ENCODE measurements at places on chromosomes 2 and 18.
A peak's percentile ranks its signal among the peaks of the same experiment; 100 is the strongest.

GRCh38 chr2:43129676-43130547 lies 96.5 kb downstream of the ZFP36L2 start:
- DNase-seq: no peak

- no peak for DNase-seq
Measured at GRCh38 chr18:51490417-51490816, 292.9 kb upstream of the MEX3C start.

DNA sequence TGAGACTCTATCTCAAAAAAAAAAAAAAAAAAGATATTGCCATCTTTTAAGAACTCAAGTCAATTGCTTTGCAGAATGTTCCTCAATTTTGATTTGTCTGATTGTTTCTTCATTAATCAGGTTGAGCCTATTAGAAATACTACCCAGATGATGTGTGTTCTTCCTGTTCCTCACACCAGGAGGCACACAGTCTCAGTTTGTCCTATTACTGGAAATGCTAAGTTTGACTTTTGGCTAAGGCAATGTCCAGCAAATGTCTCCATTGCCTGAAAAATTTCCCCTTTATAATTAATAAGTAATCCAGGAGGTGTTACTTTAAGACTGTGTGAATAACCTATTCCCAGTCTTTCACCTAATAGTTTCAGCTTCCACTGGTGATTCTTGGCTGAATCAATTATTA lies 28.4 kb downstream of the BOLA3 start:
- no peak for DNase-seq

DNA sequence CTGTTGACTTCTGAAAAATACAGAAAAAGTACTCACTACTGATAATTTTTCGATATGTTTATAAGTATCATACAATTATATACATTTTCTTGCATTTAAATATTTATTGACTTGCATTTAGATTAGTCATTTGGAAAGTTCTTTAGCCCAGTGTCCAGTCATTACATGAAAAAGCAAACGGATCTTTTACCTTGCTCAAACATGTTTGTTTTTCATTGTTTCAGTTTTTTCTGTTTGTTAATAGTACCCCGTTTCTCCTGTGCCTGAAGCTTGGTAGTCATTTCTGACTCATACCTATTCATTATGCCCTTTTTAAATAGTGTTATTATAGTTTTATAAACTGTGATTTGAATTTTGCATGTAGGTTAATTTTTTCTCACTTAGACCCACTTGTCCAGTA lies 28.1 kb downstream of the CEP192 start:
- no peak for DNase-seq

DNA sequence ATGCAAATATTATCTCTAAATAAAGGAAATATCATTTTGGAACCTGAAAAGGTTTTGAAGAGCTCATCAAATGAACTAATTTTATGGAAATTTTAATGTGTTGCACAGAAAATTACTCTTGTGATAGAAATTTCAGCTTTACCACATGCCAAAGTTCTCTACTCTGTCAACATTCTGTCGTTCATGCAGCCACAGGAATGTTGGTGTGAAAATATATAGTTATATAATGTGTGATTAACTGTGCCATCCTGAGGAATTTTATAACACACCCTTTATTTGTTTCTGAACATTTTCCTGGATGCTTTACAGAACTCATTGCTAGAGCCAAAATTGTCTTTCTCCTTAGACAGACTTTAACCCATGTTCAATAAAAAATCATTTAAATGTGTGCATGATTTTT lies 202.5 kb upstream of the SLC8A1 start:
- no peak for DNase-seq

DNA sequence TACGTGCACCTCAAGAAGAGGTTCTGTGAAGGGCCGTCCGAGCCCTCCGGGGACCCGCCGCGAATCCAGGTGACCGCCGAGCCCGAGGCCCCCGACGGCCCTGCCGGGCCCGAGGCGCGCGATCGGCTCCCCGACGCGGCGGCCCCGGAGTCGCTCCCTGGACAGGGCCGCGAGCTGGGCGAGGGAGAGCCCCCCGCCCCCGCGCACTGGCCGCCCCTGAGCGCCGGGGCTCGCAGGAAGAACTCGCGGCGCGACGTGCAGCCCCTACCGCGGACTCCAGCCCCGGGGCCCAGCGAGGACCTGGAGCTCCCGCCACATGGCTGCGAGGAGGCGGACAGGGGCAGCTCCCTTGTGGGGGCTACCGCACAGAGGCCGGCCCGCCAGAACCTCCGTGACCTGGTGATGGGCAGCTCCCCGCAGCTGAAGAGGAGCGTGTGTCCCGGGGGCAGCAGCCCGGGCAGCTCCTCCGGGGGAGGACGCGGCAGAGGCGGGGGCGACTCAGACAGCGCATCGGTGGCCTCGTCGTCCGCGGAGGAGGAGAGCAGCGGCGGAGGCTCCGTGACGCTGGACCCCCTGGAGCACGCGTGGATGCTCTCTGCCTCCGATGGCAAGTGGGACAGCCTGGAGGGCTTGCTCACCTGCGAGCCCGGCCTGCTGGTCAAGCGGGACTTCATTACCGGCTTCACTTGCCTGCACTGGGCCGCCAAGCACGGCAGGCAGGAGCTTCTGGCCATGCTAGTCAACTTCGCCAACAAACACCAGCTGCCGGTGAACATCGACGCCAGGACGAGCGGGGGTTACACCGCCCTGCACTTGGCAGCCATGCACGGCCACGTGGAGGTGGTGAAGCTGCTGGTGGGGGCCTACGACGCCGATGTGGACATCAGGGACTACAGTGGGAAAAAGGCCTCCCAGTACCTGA lies 812 bp downstream of the SOWAHC start:
- DNase-seq: no peak

DNA sequence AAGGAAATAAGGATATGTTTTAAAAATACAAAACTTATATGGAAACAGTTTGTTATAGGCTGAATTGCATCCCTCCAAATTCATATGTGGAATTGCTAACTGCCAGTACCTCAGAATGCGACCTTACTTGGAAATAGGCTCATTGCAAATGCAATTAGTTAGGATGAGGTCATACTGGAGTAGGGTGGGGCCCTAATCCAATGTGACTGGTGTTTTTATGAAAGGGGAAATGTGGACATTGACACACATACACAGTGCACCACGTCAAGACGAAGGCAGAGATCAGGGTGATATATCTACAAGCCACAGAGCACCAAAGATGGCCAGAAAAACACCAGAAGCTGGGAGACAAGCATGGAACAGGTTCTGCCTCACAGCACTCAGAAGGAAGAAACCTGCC lies 494.2 kb downstream of the TSN start:
- no peak for DNase-seq

- DNase-seq: no peak
Measured at GRCh38 chr18:55981712-55982475, 393.9 kb upstream of the TCF4 start.

- no peak for DNase-seq
Measured at GRCh38 chr2:234355021-234355720, 141.7 kb downstream of the ARL4C start.

GRCh38 chr2:75310876-75311275 lies 111.6 kb upstream of the TACR1 start:
- no peak for DNase-seq

GRCh38 chr18:1302861-1303260 lies 398.2 kb downstream of the ADCYAP1 start:
- no peak for DNase-seq

GRCh38 chr2:29182920-29183319 lies 67.7 kb downstream of the CLIP4 start:
- no peak for DNase-seq

- DNase-seq: no peak
Measured at GRCh38 chr2:84427235-84428138, 31.6 kb downstream of the SUCLG1 start.

DNA sequence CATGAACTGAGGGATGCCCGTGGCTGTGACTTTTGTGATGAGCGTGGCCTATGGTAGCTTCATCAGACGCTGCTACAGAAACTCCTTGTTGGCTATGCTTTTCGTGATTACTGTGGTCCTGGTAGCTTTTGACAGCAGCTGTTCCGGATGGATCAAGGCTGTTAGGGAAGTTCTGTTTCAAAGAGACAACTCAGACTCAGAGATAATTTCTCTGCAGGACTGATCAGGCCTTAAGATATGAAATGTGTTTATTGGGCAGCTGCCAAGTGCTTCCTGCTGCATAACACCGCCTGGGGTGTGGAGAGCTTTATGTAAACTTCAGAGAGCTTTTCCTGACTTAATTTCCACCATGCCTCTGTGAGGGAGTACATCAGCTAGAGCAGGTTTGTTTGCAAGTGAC lies 243.8 kb downstream of the TSN start:
- DNase-seq: peak; percentile 31

DNA sequence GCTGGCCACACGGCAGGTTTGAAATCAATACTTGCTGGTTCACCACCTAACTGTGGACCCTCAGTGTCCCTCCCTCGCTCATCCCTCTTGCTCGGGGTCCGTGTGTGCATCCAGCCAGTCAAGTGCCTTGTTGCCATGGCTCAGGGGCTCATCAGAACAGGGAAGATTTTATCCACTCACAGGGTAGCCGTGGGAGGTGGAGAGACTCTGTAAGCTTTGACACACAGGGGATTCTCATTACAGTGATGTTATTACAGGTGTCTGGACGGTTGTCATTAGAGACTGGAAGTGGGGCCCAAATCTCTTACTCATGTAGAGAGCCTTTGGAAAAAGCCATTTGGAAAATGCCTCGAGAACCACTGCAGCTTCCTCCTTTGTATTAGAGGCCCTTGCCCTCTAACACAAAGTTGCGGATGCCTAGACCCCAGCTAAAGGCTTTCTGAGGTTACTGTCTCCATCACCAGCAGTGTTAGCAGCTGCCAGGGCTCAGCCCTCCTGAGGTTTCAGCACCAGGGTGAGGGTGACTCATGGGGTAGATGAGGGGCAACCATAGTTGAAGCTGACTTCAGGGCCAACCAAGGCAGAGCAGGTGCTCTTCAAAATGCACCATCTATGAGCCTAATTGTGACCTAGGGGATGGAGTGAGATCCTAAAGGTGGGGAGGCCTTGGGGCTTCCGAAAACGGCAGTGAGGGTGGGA lies 195.6 kb downstream of the CLIP4 start:
- DNase-seq: no peak

- no peak for DNase-seq
Measured at GRCh38 chr2:205882806-205883425, 200.6 kb downstream of the NRP2 start.

DNA sequence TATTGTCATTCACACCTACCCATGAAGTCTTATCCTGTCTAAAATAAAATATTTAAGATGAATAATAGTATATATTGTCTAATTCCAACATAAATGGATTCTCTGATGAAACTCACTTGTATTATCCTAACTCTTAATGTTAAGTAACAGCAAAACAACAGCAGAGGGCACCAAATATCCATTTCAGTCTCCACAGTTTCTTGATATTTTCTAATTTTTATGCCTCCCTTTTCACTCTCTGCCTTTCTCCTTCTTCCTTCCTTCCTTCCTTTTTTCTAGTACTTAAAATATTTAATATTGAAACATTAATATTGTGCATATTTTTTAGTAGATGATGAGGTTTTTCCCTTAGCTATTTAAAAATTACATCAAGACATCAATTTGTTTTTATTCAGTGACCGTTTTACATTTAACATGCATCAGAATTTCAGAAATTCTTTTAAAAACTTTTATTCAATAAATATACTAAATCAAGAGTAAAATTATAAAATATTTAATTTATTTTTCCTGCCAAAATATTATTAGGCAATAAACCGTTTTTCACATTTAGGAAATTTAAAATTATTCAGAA lies 97.6 kb downstream of the WDR7 start:
- DNase-seq: peak; percentile 10

DNA sequence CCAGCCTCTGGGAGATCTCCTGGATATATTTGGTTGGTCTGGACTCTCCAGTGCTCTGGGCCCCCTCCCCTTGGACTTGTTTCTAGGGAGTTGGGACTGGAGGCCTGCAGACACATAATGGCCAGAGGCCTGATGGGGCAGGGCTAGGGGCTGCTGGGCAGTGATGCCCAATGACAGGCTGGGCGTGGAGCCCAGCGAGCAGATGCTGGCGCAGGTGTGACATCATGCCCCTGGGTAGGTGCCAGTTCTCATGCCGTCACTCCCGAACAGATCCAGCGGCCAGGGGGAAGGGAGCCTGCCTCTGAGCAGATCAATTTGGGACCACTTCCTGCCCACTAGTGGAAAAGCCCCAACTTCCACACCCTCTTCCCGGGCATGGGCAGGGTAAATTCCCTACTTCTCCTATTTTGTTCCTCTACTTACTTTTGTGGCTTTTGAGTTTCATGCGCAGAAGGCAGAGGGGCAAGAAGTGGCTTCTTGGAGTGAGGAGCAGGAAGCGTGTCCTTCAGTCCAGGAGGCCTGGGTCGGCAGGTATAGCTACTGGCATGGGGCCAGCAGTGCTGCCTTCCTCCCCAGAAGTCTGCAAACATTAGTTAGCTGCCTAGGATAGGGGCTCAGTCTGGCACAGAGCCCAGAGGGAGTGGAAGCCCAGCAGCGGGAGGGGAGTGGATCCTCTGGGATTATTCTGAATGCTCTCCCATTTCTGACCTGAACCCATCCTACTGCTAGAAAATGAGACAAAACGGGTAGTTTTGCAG lies 6.1 kb downstream of the MPV17 start:
- no peak for DNase-seq

GRCh38 chr2:115880558-115880957 lies 1438.1 kb downstream of the DPP10 start:
- no peak for DNase-seq

GRCh38 chr2:83823229-83823628 lies 635.9 kb downstream of the SUCLG1 start:
- no peak for DNase-seq

DNA sequence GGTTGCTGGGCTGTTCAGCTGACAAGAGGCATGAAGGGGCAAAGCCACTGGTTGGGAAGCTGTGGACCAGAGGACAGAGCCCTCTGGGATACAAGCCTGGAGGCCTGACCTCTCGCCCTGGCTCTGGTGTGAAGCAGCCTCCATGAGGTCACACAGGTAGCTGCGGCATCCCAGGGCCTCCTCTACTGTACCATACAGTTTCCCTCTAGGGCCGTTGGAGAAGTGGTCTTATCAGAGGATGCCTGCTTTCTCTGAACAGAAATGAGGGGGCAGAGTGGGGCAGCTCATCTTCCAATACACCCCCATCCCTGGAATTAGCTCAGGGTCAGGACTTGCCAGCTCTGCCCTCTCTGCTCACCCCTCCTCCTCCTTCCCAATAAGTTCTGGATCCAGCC lies 135.1 kb upstream of the SMAD2 start:
- DNase-seq: no peak

DNA sequence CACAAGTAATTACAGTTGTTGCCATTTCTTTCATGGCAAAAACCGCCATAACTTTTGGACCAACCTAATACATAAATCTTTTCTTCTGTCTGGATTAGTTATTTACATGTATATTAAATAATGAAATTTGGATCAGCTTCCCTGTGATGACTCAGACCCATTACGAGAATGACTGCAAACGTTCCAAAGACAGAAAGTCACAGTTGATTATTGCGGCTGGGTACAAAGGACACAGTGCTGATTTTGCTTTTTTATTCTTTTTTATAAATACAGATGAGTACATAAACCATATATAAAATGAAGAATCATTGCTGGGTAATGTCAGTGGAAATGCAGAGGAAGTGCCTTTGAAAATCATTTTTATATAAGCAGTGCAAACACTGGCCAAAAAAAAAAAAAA lies 126.2 kb downstream of the TWIST2 start:
- DNase-seq: no peak
